ENCODE measurements at places on chromosomes 16 and 17.
A peak's percentile ranks its signal among the peaks of the same experiment; 100 is the strongest.

- DNase-seq, result no peak
These were observed 20.3 kb downstream of the GPR142 start for GRCh38 chr17:74387365-74388218.

GRCh38 chr17:49576088-49576916, 631 bp downstream of the NXPH3 start:
- DNase-seq, result no peak

- no peak for DNase-seq
These were observed 26.3 kb downstream of the MARCHF10 start for GRCh38 chr17:62781831-62782251.

DNA sequence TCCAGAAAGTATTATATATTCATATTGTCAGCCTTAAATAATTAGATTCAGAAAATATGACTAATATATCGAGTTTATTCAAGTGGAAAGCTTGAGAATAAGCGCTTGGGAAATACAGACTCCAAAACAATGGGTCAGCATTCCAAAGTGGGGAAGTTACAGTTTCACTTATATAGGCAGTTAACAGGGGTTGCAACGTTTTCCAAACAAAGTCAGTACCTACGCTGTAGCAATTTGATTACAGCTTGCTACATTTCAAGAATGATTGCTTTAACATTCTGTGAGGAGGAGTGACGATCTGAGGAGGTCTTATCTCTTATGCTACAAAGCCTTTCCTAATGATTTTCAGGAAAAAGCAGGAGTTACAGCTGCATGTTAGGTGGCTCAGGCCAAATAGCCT, 34.2 kb upstream of the HS3ST3A1 start:
- no peak for DNase-seq

GRCh38 chr16:24983561-24983960, 31.6 kb downstream of the ARHGAP17 start:
- DNase-seq, result no peak

DNA sequence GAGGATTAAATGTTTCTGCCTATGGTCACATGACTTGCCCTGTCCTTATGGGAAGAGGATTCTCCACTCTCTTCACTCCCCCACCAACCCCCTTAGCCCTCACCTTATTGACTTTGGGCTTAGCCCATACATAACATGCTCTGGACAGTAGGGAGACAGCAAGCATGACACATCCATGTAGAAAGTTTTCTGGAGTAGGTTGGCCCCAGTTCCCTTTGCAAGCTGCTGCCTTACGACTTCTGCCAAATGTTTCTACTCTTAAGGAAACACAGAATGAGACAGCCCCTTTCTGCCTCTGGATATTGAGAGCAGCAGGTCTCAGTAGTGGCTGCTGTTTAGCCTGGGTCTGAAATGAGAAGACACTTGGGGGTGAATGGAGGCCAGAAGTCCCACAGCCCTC, 282.2 kb downstream of the MAP2K6 start:
- DNase-seq, result no peak

GRCh38 chr16:2973093-2973492, 3.9 kb downstream of the PAQR4 start:
- no peak for DNase-seq

DNA sequence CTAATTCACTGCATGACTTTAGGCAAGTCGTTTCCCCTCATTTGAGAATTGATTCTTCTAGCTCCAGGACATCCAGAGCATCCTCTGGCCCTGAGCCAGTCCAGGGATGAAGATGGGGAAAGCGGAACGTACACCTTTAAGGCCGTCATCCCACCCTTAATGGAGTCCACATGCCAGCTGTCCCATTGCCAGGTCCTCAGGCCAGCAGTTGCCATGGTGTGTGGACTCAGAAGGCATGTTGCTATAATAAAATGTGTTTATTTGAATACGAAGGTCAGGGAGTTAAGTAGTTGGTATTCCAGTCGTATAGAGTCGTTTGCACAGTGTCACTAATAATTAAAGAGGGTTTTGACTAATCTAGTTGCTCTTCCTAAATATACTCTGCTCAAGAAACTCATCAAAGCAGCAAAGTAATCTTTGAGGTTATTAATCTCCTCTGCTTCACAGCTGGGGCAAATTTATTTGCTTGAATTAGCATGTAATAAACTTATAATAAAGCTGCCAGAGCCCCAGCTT, 30.4 kb downstream of the CCDC182 start:
- no peak for DNase-seq

GRCh38 chr16:75074920-75075687, 41.5 kb downstream of the LDHD start:
- peak; percentile 43 for DNase-seq
